ENCODE measurements at places on chromosomes 2 and 18.
A peak's percentile ranks its signal among the peaks of the same experiment; 100 is the strongest.

GRCh38 chr2:151999053-151999452, 99.8 kb downstream of the CACNB4 start:
- peak; percentile 59 for DNase-seq

- no peak for DNase-seq
Observed at GRCh38 chr2:190755772-190756415, 107.0 kb downstream of the NAB1 start.

- DNase-seq: no peak
Observed at GRCh38 chr2:80510716-80511115, 206.2 kb upstream of the LRRTM1 start.

DNA sequence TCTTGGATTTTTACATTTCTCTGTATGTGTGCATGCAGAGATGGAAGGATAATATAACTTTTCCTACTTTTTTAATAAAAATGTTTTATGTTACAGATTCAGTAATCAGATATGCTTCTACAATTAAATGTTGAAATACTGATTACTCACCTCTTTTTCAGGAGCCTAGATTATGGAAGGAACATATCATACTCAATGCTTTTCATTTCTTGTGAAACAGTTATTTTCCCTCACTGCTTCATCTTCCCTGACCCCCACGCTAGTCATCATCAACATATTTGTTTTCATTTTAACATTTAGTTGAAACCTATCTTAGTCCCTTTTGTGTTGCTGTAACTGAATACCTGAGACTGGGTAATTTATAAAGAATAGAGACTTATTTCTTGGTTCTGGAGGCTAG, 190.7 kb downstream of the WDR7 start:
- DNase-seq: no peak

DNA sequence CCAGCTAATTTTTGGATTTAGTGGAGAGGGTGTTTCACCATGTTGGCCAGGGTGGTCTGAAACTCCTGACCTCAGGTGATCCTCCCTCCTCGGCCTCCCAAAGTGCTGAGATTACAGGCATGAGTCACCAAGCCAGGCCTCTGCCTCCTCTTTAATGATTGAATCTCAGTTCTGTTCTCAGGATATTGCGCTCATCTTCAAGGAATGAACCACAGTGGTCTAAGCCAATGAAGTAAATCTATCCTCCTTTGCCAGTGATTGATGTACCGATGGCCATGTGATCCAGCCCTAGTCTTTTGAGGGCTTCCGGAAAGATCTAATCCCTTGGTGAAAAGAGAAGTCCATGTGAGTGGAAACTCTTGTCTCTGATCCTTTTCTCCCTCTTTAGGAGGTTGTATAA, 48.6 kb downstream of the POLE4 start:
- no peak for DNase-seq

- DNase-seq: no peak
Observed at GRCh38 chr2:47484396-47484795, 81.4 kb downstream of the MSH2 start.

Data from activated CD4-positive, alpha-beta T cell treated with anti-CD3 and anti-CD28 coated beads, Interleukin-2, amount 50 U/mL, for 48 hours (primary cell).